SW 1271 (cell line): ENCODE measurements at places on chromosomes 5 and 9.
A peak's percentile ranks its signal among the peaks of the same experiment; 100 is the strongest.

GRCh38 chr5:73233461-73234203 lies 60.6 kb downstream of the TMEM174 start:
- no peak for DNase-seq

GRCh38 chr9:98589102-98589501 lies 119.6 kb downstream of the GABBR2 start:
- no peak for DNase-seq

GRCh38 chr5:109961751-109962150 lies 272.0 kb downstream of the MAN2A1 start:
- DNase-seq: no peak

GRCh38 chr5:109524026-109524425 lies 114.3 kb upstream of the PJA2 start:
- no peak for DNase-seq

GRCh38 chr5:124538191-124538590 lies 208.2 kb downstream of the ZNF608 start:
- no peak for DNase-seq

GRCh38 chr5:55222985-55223811 lies 3.9 kb downstream of the MCIDAS start:
- DNase-seq: no peak

GRCh38 chr5:58406394-58406793 lies 53.5 kb downstream of the PLK2 start:
- no peak for DNase-seq

- no peak for DNase-seq
Measured at GRCh38 chr9:11833056-11833455, 860.1 kb upstream of the TYRP1 start.

DNA sequence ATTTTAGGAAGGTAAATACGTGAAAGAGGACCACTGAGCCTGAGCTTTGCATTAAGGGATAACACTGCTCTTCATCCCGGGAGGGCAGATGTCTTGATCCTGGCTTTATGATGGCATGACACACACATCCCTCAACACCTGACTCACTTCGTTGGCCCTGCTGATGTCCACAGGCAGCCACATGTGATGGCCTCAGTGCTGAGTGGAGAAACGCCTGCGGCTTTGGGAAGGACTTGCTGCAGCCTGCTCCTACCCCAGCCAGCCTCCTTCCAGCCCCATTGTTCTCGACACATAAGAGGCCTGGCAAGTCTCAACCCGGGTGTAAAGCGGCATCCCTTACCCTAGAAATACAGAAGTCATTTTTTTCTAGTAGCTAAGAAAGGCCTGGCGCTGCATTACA lies 169.0 kb downstream of the SYK start:
- DNase-seq: no peak

- no peak for DNase-seq
Measured at GRCh38 chr9:127314911-127315310, 50.3 kb downstream of the GARNL3 start.

DNA sequence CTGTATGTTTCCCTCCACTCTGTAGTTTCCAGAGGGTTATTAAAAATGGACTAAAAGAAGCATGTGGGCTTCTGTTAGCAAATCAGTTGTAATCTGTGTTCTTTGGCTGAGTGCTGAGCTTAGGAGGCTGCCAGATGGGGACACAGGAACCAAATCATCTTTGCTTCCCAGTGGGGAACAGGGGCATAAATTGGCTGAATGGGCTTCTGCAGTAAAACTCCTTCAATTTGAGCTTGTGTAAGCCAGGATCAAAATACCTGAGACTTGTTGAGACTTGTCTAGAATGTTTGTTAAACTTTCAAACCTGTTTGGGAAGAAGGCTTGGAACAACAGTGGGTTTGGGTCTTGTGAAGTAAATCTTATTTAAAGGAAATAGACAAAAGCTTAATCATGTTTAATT lies 32.2 kb upstream of the TNFAIP8 start:
- DNase-seq: no peak

GRCh38 chr5:128353441-128354107 lies 184.5 kb downstream of the FBN2 start:
- no peak for DNase-seq

DNA sequence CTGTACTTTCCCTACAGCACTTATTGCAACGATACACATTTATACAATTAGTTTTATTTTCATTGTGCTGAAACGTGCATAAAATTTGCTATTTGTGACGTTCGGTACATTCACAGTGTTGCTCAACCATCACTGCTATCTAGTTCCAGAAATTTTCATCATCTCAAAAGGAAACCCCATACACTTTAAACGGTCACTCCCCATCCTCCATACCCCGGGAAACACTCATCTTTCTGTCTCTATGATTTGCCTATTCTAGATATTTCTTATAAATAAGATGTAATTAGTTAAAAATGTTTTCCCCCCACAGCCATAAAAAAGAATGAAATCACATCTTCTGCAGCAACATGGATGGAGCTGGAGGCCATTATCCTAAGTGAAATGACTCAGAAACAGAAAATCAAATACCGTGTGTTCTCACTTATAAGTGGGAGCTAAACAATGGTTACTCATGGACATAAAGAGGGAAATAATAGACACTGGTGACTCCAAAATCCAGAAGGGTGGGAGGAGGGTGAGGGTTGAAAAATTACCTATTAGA lies 40.2 kb upstream of the TEX48 start:
- no peak for DNase-seq

GRCh38 chr5:17114233-17114632 lies 103.2 kb upstream of the BASP1 start:
- no peak for DNase-seq

DNA sequence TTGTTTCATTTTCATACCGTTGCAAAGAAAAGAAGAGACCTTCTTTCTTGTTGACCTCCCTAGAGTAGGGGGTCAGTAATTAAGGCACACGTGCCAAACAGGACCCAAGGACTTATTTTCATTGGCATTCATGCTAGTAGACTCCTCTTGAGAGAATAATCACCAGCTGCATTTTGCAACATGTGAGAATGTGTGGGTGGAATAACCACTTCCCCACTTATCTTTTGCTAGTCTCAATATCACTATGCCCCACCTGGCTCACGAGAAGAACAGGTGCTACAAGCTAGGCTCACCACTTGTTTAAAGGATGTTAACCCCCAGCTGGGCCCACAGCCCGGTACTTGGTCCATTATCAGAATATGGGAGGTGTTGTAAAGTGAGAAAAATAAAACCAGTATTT lies 460.7 kb upstream of the MEF2C start:
- DNase-seq: no peak

- DNase-seq: no peak
Measured at GRCh38 chr9:91060520-91061343, 259.1 kb downstream of the SYK start.

DNA sequence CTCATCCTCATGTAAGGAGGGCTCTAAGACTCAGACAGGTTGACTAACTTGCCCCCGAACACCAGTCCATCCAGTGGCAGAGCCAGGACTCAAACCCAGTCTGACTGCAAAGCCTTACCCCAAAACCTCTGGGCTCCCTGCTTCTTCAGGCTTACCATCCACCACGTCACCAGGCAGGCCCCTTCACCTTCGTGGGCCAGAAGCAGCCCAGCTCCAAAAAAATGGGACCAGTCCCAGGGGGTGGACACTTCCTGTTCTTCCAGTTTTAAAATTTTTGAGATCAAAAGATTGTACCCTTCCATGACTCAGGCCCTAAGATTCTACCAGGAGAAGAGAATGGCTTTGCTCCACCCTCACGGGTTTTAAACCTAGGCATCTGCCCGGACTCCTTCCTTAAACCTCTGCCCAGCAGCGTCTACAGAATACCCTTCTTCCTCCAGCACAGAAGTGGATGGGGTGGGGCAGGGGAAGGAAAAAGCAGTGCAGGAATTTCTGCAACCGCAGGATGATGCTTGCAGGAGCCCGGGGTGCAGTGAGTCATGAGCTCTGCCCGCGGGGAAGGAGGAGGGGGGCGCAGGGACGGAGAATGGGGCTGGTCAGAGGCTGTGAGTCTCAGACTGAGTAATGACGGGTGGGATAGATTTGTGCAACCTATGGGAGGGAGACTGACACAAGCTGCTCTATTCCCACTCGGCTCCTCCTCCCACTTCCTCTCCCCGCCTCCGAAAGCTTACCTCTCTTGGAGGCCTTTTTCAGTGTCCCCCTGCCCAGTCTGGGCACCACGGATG lies 50.4 kb upstream of the STXBP1 start:
- peak; percentile 100 for DNase-seq

DNA sequence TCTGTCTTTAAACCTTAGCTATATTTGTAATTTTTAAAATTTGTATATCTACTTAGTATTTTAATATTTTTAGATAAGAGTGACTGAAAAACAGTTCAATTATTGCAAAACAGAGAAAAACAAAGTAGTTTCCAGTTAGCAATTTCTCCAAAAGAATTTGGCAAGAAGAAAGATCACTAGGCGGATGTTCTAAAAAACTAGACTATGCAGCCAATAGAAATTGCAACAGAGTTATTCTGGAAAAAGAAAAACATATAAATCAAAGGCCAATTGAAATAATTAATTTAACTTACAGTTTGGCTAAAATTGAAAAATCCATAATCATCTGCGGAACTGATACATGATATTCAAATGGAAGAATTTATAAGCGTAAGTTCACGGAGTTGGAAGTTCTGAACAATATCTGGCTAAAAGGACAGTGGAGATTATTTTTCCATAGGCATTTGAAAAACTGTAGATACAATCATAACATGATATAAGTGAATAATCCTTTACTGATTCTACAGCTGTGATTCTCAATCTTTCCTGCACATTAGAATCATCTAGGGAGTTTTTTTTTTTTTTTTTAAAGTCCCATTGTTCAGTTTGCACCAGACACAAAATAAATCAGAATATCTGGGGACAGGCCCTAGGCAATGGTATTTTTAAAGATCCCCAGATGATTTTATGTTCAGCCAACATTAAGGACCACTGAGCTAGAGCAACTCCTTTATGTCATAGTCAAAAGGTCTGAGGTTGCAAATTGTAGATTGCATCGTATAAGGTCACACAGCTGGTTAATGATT lies 605.1 kb upstream of the DAB2 start:
- DNase-seq: no peak

GRCh38 chr9:13962006-13962405 lies 351.9 kb downstream of the NFIB start:
- DNase-seq: no peak

- DNase-seq: peak; percentile 59
Measured at GRCh38 chr9:132507670-132508469, 74.5 kb upstream of the BARHL1 start.

- DNase-seq: no peak
Measured at GRCh38 chr9:29389421-29389820, 1816.1 kb upstream of the C9orf72 start.

- no peak for DNase-seq
Measured at GRCh38 chr5:16542236-16542635, 74.6 kb downstream of the RETREG1 start.

DNA sequence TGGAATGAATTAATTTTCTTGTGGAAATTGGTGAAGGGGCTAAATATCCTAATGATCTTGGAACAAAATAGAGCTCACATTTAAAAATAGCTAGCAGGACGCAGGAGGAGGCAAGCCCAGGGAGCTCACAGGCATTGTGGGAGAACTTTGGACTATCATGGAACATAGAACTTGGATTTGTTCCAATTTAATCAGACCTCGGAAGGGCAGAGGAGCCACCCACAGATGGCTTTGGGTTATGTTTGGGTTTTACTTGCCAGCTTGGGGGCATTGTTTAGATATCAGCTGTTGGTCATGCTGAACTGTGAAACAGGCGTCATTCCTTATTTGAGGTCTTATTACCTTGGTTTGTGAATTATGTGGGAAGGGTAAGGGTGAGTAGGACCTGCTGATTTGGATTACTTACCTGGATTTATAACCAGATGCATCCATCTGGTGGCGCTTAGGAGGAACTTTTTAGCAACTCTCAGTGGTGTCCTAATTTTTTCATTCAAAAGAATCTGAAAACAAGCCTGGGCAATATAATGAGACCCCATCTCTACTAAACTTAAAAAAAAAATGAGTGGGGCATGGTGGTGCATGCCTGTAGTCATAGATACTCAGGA lies 14.1 kb upstream of the PTGR1 start:
- DNase-seq: no peak

DNA sequence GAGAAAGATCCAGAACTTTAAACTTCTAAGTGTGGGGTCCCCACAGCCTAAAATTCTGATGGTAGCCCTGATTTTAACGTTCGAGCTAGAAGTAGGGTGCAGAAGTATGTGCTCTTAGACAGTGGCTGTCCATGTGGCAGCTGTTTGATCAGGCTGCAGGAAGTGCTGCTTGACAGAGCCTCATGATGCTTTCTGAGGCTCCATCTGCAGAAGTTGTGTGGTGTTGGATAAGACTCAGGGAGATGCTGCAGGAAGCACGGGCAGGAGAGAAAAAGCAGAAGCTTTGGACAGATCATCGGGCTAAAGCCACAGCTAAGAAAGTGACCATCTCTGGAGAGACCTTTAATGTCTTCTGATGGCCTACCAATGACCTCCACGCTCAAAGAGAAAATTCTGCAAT lies 8.1 kb downstream of the MTMR12 start:
- DNase-seq: no peak

DNA sequence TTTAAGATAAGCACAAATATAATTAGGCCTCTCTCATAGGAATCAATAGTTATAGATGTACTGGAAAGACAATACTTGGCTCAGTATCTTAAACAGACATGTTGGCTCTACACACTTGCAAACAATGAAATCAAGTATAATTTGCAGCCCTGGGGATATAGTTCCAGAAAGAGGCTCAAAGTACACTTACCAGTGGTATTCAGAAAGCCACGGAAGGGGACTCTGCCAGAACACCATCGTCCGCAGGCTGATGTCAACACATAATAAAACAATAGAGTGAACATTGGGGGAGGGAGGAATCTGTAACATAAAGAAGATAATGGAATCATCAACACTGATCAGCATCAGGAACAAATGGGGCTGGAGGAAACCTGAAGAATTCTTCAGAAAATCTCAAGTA lies 31.2 kb upstream of the EBF1 start:
- no peak for DNase-seq

DNA sequence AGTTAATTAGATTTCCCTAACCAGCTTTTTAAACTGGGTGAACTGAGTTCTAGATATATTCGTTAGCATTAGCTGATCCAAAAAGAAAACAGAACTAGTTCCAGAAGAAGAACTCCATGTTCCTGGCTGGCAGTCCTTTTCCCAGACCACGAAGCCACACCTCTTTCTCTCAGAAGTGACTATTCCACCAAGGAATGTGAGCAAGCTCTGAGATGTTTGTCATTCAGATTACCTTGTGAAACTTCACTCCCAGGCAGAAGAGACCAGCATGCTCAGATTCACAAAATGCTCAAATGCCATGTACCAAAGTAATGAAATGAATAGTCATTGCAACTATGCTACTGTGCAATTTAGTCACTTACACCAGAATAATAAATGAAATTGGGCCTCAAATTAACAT lies 4.4 kb upstream of the SSBP2 start:
- DNase-seq: peak; percentile 85

- DNase-seq: no peak
Measured at GRCh38 chr5:78236046-78236445, 58.5 kb downstream of the AP3B1 start.
